ENCODE measurements at places on chromosomes 5 and 9.

DNA sequence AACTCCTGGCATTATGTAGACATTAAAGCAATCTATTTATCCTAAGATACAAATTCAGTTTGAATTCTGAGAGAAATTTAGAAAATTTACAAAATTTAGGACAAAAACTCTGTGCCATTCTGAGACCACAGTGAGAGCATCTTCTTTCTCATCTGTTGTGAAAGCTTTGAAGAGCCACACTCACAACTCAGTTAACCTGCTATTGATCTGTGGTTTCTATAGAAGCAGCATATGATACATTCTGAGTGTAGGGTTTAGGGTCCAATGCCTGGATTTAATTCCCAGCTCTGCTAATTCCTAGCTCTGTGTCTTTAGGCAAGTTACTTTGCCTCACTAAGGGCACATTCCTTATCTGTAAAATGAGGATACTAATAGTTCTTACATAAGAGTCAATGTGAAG, 21.6 kb downstream of the CAST start:
- no peaks in the 10 kb centered on the region for H3K27me3 ChIP-seq
- no peak overlapping the region for H3K4me3 ChIP-seq
- H3K27ac ChIP-seq, result no peak overlapping the region
- H3K36me3 ChIP-seq, result peaks cover 14% of the 10 kb centered on the region

DNA sequence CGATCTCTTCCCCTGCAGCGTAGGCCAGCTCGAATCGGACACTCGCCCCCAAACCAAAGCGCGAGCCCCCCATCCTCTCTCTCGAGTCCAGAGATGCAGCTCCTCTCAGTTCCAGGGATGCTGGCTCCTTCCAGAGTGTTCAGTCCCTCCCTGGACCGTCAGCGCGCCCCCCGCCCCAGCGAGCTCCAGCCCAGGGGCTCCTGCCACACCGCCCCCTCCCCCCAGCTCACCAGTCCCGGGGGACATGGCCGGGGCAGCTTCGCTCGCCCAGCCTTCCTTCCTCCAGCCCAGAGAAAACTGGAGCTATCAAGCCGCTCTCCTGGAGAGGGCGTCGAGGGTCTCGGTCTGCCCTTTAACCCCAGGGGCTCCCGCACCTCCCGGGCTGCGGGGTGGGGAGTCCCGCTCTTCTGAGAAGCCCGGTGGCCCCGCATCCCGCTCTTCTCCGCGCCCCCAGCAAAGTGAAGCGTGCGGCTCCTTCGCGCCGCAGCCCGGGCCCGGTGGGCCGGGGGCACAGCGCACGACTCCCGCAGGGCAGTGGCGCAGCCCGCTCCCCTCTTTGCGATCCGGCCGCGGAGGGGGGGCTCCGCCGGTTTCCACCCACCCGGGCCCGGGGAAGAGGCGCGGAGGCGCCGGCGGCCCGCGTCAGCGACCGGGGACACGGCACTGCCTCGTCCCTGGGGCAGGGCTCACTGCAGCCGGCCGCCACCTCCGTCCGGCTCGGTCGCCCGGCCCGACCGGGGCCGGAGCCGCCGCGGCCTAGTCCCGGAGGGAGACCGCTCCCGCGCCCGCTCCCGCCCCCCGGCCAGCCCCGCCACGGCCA, 587 bp downstream of the MIER3 start:
- H3K36me3 ChIP-seq, result peaks cover 2% of the 10 kb centered on the region
- no peak overlapping the region for H3K27ac ChIP-seq
- H3K4me1 ChIP-seq, result peaks cover 11% of the 10 kb centered on the region
- peak overlapping the region; percentile 60 for H3K4me3 ChIP-seq
- DNase-seq, result no peak
- no peaks in the 10 kb centered on the region for H3K27me3 ChIP-seq

GRCh38 chr9:93132287-93132927, 1.6 kb downstream of the NINJ1 start:
- H3K27ac ChIP-seq, result peak overlapping the region; percentile 18
- H3K27me3 ChIP-seq, result no peaks in the 10 kb centered on the region
- H3K36me3 ChIP-seq, result no peaks in the 10 kb centered on the region

DNA sequence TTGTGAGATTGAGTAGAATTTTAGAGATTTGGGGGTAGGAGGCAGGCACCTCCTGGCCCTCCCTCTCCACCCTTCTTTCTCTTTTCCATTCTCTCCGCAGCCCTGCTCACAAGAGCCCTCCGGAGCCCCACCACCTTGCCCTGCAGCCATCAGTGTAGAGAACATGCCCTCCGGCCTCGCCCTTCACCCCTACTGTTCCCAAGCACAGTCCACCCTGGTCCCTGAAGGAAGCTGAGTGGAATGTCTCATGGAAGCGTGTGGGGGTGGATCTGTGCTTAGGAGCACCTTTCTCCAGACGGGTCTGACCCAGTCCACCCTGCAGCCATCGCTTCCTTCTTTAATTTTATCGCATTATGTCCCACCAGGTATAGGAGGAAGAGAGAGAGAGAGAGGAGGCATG, 267.1 kb downstream of the NSG2 start:
- peaks cover 51% of the 10 kb centered on the region for H3K27me3 ChIP-seq
- H3K4me1 ChIP-seq, result peaks cover 8% of the 10 kb centered on the region
- no peaks in the 10 kb centered on the region for H3K36me3 ChIP-seq
- H3K27ac ChIP-seq, result no peak overlapping the region
- H3K4me3 ChIP-seq, result no peak overlapping the region

- H3K36me3 ChIP-seq, result no peaks in the 10 kb centered on the region
- H3K27ac ChIP-seq, result no peak overlapping the region
- H3K4me1 ChIP-seq, result no peaks in the 10 kb centered on the region
- no peak overlapping the region for H3K4me3 ChIP-seq
- no peaks in the 10 kb centered on the region for H3K27me3 ChIP-seq
These were observed 155.3 kb downstream of the COL23A1 start for GRCh38 chr5:178434851-178435250.

Data from T-cell (primary cell).